ENCODE measurements at places on chromosomes 2 and 18.
A peak's percentile ranks its signal among the peaks of the same experiment; 100 is the strongest.

GRCh38 chr2:170261566-170261965 is 83.6 kb downstream of the MYO3B start:
- DNase-seq, result no peak

DNA sequence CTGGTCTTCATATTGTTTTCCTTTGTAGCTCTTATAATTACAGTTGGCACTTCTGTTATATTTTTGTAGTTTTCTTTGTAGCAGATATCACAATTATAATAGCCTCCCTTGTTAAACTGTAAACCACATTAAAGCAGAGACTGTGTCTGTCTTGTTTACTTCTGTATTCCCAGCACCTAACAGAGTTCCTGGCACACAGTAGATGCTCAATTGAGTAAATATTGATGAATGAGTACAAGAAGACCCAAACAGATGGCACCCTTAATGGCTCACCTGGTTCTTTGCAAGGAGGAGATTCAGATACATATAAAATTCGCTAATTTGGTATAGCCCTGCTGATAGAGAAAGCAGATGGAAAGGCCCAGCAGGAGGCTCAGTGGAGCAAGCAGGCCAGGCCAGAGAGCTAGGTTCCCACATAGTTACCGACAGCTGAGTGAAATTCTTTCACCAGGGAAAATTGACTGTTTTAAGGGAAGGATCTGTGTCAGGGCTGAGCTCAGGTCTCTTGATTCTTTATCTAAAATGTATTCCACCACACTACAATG is 120.1 kb downstream of the NUP35 start:
- DNase-seq, result no peak

GRCh38 chr18:28127763-28128658 is 48.9 kb downstream of the CDH2 start:
- no peak for DNase-seq

- DNase-seq, result no peak
Observed at GRCh38 chr2:202261531-202261930, 4.0 kb upstream of the NOP58 start.

GRCh38 chr18:26004832-26005231 is 85.6 kb downstream of the SS18 start:
- no peak for DNase-seq

- no peak for DNase-seq
Observed at GRCh38 chr2:30780776-30781330, 26.4 kb downstream of the CAPN13 start.

GRCh38 chr2:71672826-71673795 is 219.8 kb downstream of the DYSF start:
- DNase-seq, result no peak

DNA sequence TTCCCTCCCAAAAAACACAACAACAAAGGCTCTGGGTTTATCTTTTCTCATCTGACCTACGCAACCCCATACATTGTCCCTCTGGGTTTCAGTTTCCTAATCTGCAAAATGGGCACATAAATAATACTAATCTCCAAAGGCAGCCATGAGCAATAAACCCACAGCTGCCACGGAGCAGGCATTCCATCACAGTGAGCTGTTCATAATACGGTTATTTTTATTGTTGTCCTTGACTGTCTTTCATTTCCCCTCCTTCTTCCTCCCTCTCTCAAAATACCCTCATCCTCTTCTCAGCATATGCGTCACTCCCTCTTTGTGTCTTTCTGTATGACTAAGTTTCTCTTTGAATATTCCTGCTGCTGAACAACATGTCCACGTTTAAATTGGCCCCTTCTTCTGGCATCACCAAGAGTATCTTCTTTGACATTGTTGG is 129.8 kb upstream of the CAB39 start:
- no peak for DNase-seq

DNA sequence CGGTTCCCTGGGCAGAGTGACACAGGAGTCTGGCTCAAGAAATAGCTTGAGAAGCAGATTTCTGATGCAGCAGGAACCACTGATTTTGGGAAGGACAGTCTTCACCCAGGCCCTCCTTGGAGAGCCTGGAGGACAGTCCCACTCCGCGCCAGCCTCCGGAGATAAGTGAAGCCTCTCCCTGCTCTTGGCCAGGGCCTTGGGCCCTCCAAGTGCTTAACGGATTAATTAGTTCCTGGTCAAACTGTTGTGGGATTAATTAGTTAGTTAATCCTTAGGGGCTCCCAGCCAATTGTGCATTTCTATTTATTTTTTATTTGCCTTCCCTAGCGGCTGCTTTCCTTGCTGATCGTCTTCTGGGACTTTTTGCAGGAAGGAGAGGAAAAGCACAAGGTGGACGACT is 19.6 kb downstream of the CPLX4 start:
- DNase-seq, result no peak

- DNase-seq, result no peak
Observed at GRCh38 chr2:111133603-111134002, 12.9 kb downstream of the BCL2L11 start.

- DNase-seq, result no peak
Observed at GRCh38 chr2:126700677-126701076, 44.7 kb downstream of the GYPC start.

GRCh38 chr2:199992296-199992695 is 36.9 kb downstream of the MAIP1 start:
- no peak for DNase-seq

DNA sequence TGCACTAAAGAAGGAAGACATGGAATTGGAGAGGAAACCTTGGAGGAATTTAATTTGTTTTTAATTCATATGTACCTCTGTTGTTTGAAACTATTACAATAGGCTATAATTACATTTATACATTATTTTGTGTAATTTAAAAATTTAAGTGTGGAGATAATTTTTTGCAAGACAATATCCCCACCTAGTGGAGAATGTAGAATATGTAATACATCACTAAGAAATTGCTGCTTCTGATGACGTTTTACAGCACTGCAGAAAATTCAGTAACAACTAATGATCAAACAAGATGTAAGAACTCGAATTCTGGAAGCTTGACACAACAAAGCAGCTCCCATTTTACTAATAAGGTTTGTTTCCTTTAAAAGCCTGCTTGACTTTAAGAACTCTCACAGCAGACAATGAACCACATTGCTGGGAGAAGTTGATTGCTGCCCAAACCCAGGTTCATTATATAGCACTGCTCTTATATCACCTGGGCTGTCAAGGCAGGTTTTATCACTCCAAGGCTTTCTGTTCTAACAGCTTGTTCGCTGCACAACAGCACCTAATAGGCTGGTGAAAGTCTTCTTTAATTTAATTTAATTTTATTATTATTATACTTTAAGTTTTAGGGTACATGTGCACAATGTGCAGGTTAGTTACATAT is 53.4 kb downstream of the THADA start:
- DNase-seq, result no peak

DNA sequence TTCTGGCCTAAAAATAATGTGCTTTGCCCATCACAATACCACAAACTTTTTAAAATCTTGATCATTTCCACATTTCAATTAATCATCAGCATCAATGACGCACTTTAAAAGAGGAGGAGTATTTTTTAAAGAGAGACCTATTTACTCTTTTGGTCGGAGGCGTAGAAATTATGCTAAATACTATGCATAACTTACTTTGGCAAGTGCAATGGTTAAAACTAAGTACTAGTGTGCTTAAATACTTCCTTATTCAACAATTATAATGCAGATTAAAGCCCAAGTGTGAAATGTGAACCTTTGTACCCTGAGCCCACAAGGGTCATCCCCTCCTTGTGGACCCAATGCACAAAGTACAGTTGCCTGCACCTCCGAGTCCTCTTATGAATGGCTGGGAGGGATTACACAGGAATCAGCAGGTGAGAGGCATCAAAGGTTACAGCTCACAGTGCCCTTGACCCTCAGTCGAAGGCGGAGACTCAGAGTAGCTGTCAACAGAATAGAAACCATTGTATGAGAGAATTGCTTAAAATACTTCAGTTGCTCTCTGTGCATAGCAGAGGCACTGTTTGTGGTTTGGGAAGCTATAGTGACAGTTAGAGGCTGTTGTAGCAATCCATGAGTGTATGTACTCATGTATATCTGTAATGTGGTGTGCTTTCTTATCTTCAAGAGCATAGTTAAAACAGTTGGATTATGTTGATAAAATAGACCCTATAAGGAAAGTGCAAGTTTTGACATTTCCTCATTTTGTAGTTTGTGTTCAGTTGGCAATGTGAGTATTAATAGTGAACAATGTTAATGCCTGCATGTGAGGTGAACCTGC is 151.7 kb upstream of the ITGA4 start:
- peak; percentile 18 for DNase-seq

DNA sequence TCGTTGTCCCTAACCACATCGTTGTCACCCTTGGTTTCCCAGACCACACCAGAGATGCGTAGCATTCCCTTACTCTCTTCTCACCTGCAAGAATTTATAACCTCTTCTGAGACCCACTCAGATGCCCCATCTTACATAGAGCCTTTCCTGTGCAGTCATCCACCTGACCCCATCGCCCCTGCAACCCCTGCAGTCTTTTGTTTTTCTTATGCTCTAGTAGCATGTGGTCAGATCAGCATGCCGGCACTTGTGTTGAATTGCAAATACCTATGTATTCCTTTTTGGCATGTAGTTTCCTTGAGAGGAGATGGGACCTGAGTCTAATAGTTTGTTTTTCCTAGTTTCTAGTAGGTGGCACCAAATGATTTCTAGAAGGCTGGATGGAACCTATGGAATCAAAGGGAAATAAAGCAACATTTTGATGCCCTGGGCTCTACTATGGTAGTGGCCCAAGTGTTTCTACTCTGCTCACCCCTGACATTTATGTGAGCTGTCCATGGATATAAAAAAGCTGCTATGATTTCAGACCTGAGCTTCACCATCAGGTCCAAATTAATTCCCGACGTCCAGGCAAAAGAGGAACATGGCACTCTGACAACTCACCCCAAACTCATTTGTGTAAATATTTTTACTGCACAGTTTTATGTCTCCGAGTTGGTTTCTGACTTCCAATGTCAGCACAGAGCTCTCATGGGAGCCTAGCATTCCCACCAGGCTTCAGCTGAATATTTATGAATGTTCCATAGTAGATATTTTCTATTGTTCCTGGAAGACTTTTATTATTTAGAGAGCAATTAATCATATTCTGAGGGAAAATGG is 143.6 kb downstream of the RNF144A start:
- no peak for DNase-seq

DNA sequence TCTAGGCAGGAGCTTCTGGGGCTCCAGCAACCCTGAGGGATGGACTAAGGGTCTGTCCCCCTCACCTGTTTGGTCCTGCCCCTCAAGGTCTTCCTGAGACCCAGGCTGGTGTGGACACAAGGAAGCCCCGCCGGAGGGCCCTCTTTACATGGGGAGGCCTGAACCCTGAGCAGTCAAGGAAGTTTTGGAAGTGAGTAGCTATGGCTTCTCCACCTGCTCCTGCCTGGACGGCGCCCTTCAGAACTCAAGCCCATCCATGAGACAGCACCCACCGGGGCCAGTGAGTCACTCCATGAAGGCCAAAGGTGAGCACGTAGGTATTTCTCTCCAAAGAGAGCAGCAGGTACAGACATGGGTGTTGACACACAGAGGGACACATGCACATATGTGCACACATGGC is 98.2 kb upstream of the CTDP1 start:
- no peak for DNase-seq

GRCh38 chr2:1460851-1461418 is 47.7 kb downstream of the TPO start:
- no peak for DNase-seq

- DNase-seq, result no peak
Observed at GRCh38 chr2:188235364-188235763, 56.3 kb upstream of the GULP1 start.

GRCh38 chr2:119113489-119113770 is 45.1 kb downstream of the C1QL2 start:
- no peak for DNase-seq

GRCh38 chr18:26777351-26778053 is 88.0 kb downstream of the AQP4 start:
- DNase-seq, result no peak

- DNase-seq, result no peak
Observed at GRCh38 chr18:23958036-23958435, 56.5 kb upstream of the TTC39C start.

- no peak for DNase-seq
Observed at GRCh38 chr2:47033102-47033880, 117.7 kb upstream of the MCFD2 start.

- DNase-seq, result no peak
Observed at GRCh38 chr2:176565641-176566323, 296.5 kb downstream of the MTX2 start.

- no peak for DNase-seq
Observed at GRCh38 chr2:1430491-1430890, 17.2 kb downstream of the TPO start.

DNA sequence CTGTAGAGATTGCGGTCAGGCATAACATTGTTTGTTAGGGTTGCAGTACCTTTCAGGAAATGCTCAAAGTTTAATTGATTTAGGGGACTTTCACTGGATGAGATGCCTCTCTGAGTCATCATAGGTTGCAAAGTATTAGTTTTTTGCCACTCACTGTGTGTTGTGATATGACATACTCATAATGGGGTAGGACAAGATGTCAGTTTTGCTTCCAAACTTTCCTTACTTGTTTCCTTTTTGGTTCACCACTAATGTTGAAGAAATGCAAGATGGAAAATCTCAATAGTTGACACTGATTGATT is 35.0 kb upstream of the PTH2R start:
- no peak for DNase-seq

- no peak for DNase-seq
Observed at GRCh38 chr2:62209427-62209991, 13.6 kb downstream of the B3GNT2 start.

- DNase-seq, result no peak
Observed at GRCh38 chr2:225114786-225115323, 72.6 kb upstream of the DOCK10 start.

DNA sequence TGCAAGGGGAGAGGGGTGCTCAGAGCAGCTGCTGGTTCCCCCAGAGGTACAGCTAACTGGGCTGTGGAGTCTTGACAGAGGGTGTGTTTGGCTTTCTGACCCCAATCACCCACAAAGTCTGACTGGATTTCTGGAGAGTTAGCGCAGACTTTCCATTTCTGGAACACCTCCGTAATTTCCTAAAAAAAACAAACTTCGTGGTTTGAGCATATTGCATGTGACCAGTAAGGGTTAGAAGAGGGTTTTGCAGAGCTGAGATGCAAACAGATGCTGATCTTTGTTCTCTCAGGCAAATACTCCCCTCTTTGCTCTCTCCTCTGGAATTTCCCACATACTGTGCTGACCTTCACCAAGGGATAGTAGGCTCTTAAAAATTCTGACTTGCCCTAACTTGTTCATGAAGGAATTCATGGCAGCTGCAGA is 44.5 kb upstream of the TMEM247 start:
- DNase-seq, result no peak

- no peak for DNase-seq
Observed at GRCh38 chr2:124753842-124754241, 728.8 kb downstream of the CNTNAP5 start.
